ENCODE measurements at places on chromosomes 12 and 14.
A peak's percentile ranks its signal among the peaks of the same experiment; 100 is the strongest.

- DNase-seq: no peak
These were observed 94.8 kb downstream of the RGS6 start for GRCh38 chr14:72027061-72027460.

DNA sequence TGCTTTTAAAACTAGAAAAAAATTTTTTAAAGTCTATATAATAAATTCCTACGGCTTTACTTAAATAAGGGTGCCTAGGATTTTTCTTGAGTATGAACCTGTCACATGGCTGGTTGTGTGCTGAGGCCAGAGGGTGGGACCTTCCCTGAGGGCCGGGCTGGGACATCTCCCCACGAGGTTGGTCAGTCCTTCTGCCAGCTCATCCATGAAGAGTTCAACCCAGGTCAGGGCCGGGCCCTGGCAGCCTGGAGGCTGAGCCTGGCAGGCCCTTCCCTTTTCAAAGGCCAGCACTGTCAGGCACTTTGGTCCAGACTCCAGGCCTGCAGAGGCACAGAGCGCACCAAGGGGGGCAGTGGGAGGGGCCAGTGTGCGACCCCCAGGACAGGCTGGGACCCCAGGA, 31.7 kb downstream of the TNFAIP2 start:
- peak; percentile 45 for DNase-seq

GRCh38 chr12:7832059-7832696, 40.5 kb downstream of the SLC2A14 start:
- DNase-seq: peak; percentile 73

DNA sequence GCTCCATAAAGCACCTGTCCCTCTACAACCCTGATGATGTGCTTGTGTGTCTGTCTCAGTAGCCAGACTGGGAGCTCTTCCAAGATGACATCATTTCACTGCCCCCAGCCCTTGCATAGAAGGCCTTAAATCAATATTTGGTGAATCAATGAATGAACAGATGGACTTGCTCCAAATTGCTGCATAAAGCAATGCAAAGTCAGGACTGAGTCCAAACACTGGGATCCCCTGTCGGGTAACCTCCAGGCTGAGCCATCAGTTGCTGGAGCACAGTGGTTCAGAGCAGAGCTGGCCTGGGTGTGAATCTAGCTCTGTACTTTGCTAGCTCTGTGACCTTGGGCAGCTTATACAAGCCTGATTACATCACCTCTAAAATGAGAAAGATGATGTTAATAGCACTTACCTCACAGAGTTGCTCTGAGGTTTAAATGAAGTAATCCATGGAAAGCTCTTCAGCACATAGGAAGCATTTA, 120.3 kb upstream of the VASH1 start:
- DNase-seq: no peak

GRCh38 chr12:51362747-51363342, 16.4 kb upstream of the CELA1 start:
- DNase-seq: peak; percentile 76

GRCh38 chr14:68235011-68235410, 415.4 kb downstream of the RAD51B start:
- DNase-seq: no peak

DNA sequence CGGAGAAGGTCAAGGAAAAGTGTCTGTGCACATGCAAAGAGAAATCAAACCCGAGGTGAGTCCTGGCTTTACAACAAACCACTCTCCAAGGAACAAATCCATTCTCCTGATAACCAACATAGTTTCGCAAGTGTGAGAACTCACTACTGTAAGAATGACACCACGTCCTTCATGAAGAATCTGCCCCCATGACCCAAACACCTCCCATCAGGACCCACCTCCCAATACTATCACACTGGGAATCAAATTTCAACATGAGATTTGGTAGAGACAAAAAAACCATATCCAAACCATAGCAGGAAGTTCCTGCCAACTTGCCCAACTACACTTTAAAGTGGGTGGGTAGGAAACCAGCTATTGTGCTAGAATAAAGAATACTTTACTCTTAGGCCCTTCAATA, 2.4 kb upstream of the ERC1 start:
- no peak for DNase-seq

GRCh38 chr14:77406718-77407117, 16.6 kb downstream of the NOXRED1 start:
- peak; percentile 44 for DNase-seq

GRCh38 chr14:85811340-85811739, 281.4 kb downstream of the FLRT2 start:
- DNase-seq: no peak

Measured in hematopoietic multipotent progenitor cell treated with erythropoietin and hydrocortisone succinate and interleukin-3 and kit ligand, for 8 days (in vitro differentiated cells).